Activated CD4-positive, CD25-positive, alpha-beta regulatory T cell treated with anti-CD3 and anti-CD28 coated beads, Interleukin-2, amount 50 U/mL, for 16 hours (primary cell): ENCODE measurements at places on chromosomes 1 and 21.
A peak's percentile ranks its signal among the peaks of the same experiment; 100 is the strongest.

DNA sequence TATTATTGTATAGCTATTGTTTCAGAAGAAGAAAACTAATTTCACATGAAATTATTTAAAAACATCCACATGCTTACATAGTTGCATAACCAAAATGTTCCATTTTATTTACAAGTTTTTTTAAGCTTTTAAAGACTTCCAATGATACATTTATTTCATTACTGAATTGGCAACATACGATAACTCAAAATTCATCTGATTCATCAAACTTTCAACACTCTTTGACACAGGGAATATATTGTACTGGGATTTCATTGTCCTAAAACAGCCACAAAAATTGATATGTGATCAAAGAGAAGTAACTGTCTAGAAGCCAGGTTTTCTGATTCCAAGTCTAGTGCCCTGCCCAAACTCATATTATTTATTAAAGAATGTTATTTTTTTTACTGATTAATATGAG lies 131.4 kb upstream of the USP24 start:
- no peak for DNase-seq

DNA sequence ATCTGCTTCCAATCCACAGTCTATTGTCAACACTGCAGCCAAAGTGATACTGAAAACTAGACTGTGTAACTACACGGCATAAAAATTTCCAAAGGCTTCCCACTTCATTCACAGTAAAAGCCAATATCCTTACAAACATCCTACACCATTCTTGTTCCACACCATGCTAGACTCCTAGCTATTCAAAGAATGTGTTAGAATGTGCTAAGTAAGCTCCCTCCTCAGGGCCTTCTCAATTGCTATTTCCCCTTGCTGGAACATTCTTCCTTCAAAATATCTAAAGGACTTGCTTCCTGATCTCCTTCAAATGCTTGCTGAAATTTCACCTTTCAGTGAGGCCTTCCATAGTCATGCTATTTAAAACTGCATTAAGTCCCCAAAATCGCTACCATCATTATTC lies 228.1 kb downstream of the AKT3 start:
- DNase-seq: no peak

DNA sequence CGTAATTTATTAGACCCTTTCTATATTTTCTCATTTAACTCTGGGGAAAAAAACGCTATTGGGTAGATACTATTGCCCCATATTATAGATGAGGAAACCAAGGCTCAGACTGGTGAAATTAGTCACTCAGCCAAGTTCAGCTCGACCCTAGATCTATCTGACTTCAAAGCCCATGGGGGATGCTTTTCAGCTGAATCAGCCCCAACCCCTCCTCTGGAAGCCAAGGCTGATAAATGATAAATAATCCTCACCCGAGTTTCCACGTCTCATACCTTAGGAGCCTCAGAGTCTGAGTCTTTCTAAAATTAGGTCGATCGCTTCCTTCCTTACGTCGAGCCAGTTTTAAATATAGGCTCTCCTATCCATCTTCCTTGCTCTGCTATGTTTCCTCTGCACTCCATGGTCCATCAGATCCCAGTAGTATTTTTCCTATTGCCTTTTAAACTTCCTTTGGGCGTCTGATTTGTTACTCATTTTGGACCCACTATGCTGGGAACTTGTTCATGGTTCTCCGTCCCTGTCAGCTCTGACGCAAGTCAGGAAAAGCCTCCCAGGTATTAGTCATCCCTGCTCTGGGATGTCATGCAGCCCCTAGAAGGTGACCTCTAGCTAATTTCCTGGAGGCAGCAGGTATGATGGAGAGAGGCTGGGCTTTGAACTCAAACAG lies 122.8 kb downstream of the PLPP3 start:
- no peak for DNase-seq

GRCh38 chr1:239899747-239900146 lies 191.9 kb upstream of the FMN2 start:
- no peak for DNase-seq

DNA sequence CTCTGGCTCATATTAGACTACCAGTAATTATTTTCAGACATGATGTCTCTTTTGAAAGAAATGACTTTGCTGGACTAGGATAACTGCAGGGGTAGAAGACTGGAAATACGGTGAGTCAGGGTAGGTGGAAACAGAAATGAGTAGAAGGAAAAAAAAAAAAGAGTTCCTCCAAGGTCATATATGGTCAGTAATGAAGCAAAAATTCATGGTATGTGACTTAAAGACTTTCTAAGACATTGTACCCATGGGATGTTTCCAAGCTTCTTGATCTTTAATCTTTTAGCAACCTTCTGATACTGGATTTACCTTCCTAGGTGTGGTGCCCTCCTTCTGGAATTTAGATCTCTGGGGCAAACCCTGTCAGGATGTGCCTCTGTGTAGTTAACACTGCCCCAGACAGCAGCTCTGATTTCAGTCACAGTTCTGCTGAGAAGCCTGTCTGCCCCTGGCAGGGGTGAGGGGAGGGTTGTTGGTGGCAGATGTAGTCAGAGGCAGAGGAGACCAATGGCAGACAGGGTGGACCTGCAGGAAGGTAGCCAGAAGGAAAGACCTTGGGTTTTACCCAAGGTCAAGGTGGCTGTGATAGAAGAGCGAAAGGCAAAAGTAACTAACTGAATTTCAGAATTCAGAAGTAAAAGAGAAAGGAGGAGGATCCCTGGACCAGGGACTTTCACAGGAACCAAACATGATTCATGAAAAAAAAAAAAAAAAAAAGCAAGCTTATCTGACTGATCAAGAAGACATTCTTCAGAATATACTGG lies 44.1 kb upstream of the BCL10 start:
- no peak for DNase-seq

DNA sequence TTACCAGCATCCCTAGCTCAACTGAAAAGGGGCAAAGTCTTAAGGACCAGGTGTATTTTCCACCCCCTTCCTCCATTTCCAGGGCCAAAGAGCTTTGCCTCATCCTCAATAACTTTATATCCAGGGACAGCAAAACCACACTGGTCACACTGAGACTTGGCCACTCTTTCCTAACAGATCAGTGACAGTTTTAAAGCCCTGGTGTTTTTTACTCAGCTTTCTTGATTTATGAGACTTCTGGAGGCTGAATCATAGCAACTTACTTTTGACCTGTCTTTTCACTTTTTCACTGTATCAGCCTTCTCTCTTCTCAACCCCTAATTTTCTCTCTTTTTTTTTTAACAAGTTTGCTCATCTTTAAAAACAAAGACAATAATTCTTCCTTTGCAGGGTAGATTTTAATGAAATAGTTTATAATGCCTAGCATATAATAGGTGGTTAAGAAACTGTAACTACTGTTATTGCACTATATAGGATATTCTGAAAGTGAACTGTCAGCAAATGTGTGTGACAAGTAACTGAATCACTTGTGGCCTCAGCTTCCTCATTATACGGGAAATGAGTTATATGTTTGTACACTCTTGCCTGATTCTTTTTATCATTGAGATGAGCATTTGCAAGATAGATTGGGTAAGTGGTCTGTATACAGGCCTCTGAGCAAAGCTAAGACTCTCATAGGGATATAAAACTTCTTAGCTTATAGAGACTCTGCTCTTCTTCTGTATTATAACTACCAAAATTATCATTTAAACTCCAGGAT lies 19.7 kb upstream of the DYNLT5 start:
- DNase-seq: no peak

DNA sequence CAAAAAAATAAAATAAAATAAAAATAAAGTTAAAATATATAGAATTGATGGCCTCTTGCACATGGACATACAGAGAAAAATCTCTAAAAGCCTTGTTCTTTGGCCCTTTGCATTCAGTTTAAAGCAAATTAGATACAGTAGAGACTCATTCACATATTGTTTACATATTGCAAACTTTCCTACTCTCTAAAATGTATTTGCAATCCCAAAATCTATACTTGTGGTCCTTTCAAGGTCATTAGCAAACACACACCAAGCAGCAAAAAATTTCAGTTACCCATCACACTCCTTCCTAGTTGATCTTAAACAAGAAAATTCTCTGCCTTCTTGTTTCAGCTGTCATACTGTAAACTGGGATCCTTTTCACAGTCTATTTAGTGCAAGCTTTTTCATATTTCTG lies 61.0 kb upstream of the SLC44A3 start:
- no peak for DNase-seq

GRCh38 chr1:27559466-27560030 lies 44.4 kb downstream of the AHDC1 start:
- DNase-seq: no peak

- DNase-seq: no peak
Observed at GRCh38 chr1:174550296-174550695, 102.5 kb downstream of the GPR52 start.

GRCh38 chr1:175338387-175339135 lies 146.0 kb upstream of the KIAA0040 start:
- peak; percentile 10 for DNase-seq

GRCh38 chr1:66271904-66272254 lies 262.1 kb upstream of the SGIP1 start:
- no peak for DNase-seq

DNA sequence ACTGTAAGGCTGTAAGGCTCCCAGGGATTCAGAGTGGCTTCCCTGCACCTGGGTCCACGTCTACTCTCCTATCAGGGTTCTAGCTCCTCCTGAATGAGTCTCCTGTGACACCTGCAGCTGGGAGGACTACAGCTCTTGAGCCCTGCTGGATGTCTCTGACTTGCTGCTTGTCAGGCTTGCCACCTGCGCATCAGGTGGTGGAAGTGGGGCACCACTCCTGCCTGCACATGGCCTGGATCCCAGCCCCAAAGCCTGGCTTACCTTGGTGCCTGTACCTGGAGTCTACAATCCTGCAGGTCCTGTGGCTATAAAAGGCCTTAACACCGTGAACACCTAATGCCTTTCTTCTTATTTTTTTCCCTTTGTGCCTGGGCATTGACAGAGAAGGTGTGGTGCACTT lies 82.2 kb downstream of the FAM78B start:
- DNase-seq: no peak

- no peak for DNase-seq
Observed at GRCh38 chr1:178308438-178308837, 188.3 kb downstream of the CLEC20A start.

GRCh38 chr1:54460351-54460750 lies 54.2 kb upstream of the SSBP3 start:
- no peak for DNase-seq
